ENCODE measurements at places on chromosomes 7 and 10.

GRCh38 chr10:132945125-132945893, 2.9 kb upstream of the CFAP46 start:
- no peak for DNase-seq

DNA sequence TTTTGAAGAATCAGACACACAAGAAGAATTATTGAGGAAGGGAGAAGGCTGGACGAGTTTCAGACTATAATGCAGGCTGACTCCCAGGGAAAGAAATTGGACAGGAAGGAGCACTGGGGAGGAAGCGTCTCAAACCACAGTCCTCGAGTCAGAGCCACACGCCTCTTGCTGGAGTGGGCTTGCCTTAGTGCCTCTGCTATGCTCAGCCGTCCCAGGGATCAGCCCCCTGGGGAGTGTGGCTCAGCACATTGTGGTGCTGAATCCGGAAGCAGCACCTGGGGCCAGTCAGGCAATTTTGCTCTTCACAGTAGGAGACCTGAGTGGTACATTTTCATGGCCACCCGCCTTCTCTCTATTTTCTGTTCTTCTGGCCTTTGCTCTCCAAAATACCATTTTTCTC, 67.4 kb upstream of the SLC35G1 start:
- DNase-seq: no peak

GRCh38 chr10:88920986-88921593, 31.5 kb downstream of the ACTA2 start:
- no peak for DNase-seq

DNA sequence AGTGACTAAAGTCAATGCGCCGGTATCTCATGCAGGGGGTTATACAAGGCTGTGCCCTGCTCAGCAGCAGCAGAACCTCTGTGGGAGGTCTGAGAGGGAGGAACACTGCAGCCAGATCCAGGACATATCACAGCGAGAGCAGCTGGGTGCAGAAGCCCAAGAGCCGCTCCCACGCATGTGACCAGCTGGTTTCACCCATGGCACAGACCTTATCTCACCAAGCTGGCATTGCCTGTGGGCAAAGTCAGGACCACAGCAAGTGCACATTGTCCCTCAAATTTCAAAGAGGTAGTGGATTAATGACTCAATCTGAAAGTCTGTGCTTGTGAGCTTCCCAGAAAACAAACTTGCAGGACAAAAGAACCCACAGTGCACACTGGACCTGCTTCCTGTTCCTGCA, 31.6 kb upstream of the AKR1C1 start:
- DNase-seq: no peak

DNA sequence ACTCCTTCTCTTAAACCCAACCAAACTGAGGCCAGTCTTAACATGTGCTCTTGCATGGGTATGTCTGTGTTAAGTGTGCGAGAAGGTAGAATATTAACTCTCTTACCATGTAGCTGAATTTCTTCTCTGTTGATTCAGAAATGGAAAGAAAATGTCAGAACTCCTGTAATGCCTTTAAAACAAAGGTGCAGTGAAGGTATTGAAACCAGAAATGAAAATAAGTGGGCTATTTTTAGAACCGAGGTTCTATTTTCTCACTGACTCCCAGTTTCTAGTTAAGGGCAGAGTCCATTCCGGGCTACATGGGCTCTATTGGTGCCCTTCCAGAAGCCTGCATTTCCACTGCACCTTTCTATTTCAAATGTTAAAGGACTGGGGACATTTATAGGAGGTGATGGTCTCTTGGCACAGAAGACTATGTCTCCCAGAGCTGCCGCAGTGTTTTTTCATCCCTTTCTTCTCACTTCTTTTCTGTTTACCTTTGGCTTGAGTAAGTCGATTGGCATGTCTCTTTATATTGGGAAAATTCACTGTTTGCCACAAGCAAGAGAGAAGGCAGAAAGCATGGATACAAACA, 174.9 kb downstream of the LRMDA start:
- DNase-seq: no peak

DNA sequence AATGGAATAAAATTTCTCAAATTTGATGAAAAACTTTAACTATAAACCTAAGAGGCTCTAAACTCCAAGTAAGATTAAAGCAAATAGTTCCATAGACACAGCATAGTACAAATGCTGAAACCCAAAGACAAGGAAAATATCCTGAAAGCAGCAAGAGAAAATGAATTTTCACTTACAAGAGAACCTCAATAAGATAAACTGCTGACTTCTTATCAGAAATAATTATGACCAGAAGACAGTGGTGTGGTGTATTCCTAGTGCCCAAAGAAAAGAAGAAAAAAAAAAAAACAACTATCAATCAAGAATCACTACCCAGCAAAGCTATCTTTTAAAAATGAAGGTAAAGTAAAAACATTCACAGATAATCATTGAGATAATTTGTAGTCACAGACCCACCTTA, 106.3 kb downstream of the DYNC1I1 start:
- no peak for DNase-seq

DNA sequence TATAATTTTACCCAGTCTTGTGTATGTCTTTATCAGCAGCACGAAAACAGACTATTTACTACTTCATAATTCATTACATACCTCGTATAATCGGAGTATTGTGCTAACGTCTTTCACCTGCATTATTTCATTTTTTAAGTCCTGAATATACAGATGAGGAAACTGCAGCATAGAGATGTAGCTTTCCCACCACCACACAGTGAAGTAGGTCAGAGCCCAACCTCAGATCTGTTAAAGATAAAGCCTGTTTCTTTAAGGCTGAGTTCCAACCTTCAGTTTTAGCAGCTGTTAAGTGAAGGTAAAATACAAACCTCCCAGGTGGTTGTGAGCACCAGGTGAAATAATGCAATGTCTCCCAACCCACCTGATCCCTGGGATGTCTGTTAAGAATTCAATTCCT, 2.0 kb upstream of the ADAM12 start:
- no peak for DNase-seq

GRCh38 chr7:26284477-26284876, 7.2 kb upstream of the SNX10 start:
- no peak for DNase-seq

DNA sequence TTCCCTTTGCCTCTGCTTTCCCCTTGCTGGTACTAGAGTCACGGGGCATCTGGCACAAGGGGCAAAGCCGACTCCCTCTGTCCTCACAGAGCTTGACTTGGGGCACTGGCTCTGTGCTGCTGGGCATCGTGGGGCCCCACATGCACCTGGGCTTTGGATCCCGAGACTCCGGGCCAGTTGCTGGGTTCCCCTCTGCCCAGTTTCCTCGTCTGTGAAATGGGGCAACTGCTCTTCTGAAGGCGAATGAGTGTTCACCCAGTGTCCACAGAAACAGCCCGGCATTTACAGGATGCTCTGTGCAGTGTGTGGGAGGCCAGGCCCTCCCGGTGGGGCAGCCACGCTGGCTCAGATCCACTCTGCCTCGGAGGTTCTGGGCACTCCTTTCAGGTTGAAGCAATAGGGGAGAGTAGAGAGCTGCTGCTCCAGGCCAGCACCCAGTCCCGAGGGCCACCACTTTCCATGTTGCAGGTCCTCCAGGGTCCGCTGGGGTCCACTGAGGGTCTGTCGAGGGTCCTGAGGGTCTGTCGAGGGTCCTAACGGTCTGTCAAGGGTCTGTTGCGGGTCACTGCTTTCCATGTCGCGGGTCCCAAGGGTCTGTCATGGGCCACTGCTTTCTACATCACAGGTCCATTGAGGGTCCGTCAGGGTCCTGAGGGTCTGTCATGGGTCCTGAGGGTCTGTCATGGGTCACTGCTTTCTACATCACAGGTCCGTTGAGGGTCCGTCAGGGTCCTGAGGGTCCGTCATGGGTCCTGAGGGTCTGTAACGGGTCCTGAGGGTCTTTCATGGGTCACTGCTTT, 103.6 kb downstream of the VIPR2 start:
- no peak for DNase-seq

- DNase-seq: no peak
These were observed 94.1 kb upstream of the CREB5 start for GRCh38 chr7:28318101-28318762.

DNA sequence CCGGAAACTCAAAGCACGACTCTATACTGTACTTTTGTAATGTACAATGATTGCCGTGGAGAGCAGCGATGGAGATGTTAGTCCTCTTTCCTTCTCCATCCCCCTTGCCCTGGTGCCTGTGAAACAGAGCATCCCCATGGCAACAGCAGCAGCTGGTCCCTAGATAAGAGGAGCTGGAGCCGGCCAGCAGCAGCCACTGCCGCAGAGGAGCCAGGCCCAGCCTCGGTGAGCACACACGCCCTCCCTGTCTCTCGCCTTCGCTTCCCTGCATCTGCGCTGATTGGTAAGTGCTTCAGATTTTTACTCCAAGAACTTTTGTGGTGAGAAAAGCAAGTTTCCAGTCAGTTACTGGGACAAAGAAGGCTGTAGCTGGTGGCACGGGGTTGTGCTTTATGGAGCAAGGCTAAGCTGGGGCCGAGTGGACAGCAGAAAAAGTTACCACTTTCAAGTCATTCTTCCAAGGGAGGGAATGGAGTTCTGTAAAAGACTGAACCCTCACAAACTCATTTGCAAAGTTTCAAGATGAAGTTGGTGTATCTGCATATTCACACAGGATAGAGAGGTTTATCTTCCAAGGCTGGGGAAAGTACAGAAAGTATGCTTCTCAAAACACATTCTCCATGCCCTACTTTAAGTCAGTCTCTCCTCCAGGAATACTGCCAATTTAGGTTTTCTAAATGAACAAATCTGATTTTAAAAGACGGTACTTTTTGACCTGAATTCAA, at the start of gene PPP1R17:
PPP1R17 (plus strand) TSS at position 192 of the 725 bp plus-strand sequence. CDS start 5,227 bp downstream, outside the sequence.
- no peak for DNase-seq

DNA sequence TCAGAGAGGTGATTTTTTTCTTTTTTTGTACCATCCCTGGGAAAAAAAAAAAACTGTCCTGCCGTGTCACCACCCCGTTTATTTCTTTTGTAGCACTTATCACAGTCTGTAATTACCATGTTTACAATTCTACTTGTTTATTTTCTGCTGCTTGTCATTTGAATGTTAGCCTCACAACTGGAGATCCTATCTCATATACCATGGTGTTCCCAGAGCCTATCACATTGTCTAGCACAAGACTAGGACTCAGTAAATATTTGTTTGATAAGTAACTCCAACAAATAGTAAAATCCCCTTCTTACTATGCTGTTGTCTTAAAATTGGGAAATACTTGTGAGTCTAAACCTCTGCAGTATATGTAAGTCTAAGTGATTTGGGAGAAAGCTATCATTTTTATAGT, 36.0 kb downstream of the MKLN1 start:
- no peak for DNase-seq

DNA sequence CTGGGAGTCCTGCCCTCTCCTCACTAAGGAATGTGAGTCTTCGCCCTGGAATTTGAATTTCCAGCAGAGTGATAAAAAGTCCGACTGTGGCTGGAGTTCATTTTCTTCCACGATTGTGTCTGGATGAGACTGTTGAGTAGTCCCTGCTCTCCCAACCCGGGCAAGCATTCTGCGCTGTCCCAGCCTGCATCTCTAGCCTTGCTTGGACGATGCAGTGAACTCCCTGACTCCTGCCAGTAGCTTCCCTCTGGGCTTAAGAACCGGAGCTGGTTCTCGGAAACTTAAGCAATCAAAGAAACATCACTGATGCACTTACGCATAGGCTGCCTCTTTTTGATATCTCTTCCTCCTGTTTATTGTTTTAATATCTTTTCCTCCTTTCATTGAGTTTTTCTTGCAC, 116.0 kb upstream of the FZD8 start:
- no peak for DNase-seq

- no peak for DNase-seq
These were observed 109.9 kb upstream of the DOCK1 start for GRCh38 chr10:126795318-126795717.

DNA sequence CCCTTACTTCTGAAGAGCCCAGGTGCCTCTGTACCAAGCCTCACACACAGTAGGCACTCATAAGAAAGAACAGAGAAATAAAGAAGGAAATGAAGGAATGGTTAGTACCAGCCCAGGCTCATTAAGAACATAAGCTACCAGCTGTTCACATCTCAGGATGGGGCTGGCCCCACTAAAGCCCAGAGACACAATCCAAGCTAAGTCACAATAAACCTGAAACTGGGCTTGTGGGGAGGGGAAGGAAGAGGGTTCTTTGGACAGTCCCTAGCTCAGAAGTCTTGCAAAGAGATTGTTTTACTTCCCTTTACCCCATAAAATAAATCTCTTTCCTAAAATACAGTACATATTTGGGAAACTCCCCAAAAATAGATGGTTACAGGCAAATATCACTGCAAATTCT, 24.3 kb downstream of the FBXW4 start:
- no peak for DNase-seq

DNA sequence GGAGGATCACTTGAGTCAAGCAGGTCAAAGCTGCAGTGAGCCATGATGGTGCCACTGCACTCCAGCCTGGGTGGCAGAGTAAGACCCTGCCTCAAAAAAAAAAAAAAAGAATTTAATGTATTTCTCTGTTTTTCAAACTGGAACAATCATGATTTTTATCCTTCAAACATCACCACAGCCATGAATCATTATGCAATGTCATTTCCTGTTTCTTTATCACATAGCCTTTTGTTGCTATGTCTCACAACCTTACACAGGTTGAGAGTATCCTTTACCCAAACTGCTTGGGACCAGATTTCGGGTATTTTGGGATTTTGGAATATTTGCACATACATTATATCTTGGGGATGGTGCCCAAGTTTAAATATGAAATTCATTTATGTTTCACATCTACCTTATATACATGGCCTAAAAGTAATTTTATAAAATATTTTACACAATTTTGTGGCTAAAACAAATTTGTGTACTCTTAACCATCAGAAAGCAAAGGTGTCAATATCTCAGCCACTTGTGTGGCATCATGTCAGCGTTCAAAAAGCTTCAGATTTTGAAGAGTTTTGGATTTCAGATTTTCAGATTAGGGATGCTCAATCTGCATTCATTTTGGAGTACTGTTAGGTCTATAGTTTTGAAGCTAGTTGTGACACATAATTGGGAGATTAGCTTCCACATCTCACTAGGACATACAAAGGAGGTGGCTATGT, 8.2 kb downstream of the NT5C3A start:
- DNase-seq: peak; percentile 58

- DNase-seq: no peak
These were observed 673.4 kb downstream of the AUTS2 start for GRCh38 chr7:70271617-70272081.

- no peak for DNase-seq
These were observed 234.4 kb downstream of the TEX36 start for GRCh38 chr10:125448596-125448995.

GRCh38 chr7:144738708-144739314, 97.0 kb downstream of the TPK1 start:
- DNase-seq: peak; percentile 25

- DNase-seq: no peak
These were observed 11.5 kb downstream of the CREB3L2 start for GRCh38 chr7:137990251-137990941.

DNA sequence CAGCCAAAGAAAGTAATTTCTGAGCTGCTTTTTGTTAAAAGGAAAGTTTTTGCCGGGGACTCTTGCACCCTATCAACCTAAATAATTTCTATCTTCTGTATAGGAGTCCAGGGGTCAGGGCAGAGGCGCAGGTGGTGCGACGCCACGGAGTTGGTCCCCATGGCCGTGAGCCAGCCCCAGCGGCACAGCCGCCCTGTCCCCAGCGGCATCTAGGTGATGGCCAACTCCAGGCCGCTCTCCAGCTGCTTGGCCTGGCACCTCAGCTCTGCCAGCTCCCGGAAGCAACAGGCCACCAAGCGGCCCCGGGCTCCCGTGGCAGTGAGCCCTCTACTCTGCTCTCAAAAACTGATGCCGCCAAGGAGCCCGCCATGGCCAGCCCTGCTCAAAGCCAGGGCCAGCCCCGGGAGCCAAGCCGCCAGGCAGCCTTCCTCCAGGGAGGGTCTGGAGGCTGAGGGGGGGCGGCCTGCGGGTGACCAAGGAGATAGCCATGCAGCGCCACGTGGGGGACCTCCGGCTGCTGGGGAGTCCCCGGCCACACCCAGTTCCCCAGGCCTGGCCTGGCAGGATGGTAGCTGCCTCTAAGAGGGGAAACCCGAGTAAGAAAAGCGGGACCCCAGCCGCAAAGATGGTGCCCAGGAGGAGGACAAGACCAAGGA, 22.8 kb upstream of the LANCL2 start:
- DNase-seq: no peak
